Jurkat, Clone E6-1 (cell line): ENCODE measurements at places on chromosomes 13 and 19.

- peak; percentile 5 for DNase-seq
These were observed 364.4 kb downstream of the DCT start for GRCh38 chr13:94115054-94115453.

GRCh38 chr13:44195245-44195644 lies 178.4 kb upstream of the SERP2 start:
- no peak for DNase-seq

DNA sequence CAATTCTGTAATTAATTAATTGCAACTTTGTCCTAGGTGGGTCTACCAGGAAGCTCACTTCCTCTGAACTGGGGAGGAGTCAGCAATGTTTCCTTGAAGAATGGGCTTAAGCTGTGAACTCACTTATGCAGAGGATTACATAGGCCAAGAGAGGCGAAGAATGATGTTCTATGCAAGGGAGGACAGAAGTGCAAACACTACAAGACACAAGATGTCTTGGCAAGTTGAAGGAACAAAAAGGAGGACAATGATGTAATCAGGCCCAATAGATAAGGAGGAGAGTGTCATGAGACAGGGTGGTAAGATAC lies 275.9 kb downstream of the LHFPL6 start:
- DNase-seq, result no peak

GRCh38 chr13:42524487-42525034 lies 49.4 kb upstream of the TNFSF11 start:
- no peak for DNase-seq

DNA sequence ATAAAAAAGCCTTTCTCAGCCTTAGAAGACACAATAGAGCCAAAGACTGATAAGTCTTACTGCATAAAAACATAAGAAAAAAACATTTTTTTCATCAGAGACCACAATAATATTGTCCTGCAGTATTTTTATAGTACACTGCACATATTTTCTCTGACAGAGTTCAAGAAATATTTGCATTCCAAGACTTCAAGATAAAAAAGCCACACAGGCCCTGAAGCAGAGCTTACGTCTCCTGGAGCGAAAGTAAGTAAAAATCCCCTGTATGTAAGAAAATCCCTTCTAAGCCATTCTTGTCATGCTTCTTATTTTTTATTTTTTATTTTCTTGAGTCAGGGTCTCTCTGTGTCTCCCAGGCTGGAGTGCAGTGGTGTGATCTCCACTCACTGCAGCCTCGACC lies 755.9 kb downstream of the LIG4 start:
- no peak for DNase-seq

- no peak for DNase-seq
These were observed at the start of gene ANKLE1 for GRCh38 chr19:17281391-17282304. Gene ANKLE1 (plus strand): TSS chr19:17281901. CDS start chr19:17281921, 20 bp downstream.

DNA sequence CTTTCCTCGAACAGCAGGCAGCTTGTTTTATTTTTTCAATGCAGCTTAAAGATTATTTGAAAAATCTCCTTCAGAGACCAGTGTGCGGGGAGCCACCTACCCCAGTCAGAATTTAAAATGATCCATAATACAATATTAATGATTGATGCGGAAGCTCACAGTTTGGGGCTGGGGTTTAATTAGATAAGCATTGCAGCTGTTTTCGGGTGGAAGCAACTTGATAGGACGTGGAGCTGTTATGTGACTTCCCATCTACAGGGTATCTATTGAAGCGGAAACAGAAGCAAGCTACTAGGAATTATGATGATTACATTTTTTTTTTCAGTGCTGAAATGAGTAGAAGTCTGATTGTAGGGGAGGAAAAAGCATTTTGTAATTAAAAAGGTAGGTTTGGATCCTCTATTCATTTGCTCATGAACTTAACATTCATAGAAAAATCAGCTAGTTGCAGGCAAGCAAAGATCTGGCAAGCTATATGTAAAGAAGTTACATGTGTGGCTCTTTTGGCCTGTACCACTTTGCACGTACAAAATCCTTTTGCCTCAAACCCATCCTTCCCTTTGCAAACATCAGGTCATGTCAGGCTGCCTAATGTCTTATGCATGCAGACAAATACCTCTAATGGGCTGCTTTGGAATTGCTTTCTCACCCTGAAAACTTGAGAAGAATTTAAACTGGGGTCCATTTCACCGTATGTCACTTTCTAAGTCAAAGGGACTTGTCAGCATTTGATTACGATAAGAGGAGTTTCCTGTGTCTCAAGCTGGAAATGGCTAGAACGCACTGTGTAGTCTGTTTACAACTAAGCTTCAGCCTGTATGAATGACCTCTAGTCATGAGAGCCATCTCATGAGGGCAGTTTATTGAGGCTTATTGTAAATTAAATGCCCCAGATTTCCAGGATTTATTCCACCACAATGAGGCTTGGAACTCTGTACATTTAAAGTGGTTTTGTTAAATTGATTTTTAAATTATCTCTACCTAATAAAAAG lies 267.1 kb upstream of the TMTC4 start:
- no peak for DNase-seq

- no peak for DNase-seq
These were observed 516 bp upstream of the FAM32A start for GRCh38 chr19:16184665-16185122.

DNA sequence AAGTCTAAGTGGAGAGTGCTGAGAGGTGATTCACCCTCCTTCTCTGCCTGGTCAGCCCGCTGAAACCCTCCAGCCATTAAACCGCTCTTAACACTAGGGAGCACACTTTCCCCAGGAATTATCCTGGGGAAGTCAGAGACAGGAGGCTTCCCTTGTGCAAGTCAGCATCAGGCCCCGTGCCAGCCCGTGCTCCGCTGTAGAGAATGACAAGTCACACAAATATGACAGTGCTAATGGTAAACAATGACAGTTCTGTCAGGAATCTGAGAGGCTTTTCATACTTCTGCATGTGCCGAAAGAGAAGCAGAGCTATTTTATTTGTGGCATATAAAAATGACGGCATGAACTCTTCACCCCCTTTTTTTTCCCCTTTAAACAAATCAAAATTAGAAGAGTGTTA lies 816.9 kb upstream of the SLC10A2 start:
- DNase-seq, result no peak

DNA sequence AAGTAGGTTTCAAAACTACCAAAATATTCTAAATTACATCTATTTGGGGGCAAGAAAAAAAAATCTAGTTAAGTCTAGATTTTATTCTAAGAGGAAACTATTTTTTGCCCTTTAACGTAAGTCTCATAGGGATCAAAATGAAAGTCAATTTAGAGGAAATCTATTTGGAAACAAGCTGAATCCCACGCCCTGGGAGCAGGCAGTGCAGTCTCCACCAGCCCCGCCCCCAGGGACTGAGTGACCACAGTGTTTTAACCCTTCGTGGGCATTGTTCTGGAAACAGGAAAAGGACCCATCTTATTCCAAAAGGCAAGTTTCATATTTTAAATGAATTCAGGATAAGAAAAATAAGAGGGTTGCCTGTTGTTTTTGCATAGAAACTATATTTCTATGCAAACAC lies 209.7 kb downstream of the SPRY2 start:
- no peak for DNase-seq
